ENCODE measurements at places on chromosomes 7 and 10.

GRCh38 chr7:34612661-34613060 is 45.4 kb upstream of the NPSR1 start:
- no peak for DNase-seq

DNA sequence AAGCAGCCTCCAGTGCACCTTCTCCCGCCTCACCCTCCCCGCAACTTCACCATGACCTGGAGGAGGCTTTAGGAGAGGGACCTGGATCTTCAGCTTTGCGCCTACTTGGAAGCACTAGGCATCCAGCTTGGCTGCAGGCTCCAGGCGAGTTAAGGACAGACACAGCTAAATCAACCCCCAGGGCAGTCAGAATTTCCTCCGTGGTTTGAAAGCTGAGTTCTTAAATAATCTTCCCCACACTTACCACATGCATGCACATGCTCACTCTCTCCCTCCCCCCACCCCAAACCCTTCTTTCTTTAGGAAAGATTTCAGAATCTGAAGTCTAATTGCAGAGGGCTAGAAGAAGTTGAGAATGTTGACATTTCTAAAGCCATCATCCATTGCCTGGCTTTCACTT is 36.7 kb upstream of the LRRC4 start:
- no peak for DNase-seq

GRCh38 chr10:9950070-9950469 is 1067.6 kb upstream of the CELF2 start:
- DNase-seq = no peak

GRCh38 chr7:101554584-101555268 is 74.4 kb downstream of the MYL10 start:
- no peak for DNase-seq

DNA sequence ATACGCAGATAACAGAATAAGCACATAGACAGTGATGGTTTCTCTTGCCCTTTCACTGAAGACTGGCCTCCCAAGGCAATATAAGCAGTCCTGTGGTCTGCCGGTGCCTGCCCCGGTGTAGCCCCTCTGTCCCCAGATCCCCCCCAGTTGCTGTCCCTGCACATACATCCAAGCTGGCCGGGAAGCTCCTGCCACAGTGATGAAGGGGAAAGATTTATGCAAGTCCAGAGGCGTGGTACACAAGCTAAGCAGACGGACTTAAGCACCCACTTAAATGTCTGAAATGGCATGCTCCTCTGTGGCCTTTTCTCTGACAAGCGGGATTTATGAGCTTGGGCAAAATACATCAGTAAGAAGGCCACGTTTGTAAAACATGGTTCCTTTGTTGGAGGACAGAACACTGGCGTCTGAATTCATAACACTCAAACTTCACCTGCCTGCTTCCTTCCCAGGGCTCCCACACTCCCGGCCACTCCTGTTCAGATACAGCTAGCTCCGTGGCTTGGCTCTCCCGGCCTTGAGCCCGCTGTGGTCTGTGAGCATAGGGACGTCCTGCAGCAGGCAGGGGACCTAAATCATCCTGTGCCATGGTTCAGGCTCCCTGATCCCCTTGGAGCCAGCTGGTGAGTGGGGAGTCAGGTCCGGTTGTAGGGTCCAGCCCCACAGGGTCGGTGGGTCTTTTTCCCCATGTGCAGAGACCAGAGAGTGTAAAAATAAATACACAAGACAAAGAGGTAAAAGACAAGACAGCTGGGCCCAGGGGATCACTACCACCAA is 61.7 kb upstream of the PPP2R2D start:
- DNase-seq = no peak

DNA sequence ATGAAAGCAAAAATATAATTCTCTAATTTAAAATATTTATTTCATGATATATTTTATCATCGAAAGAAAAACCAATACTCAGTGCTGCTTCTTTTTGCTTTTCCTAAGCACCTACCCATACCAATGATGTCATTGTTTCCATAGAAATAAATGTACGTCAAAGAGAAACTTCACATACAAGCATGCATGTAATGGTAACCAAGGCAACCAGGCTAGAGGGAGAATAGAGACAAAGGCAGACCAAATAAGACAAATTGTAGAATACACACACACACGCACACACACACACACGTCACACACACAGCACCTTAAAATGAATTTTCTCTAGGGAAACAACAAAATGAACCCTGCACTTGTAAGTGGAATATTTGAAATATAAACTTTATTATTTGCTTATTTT is 75.5 kb downstream of the MACC1 start:
- no peak for DNase-seq

- no peak for DNase-seq
Observed at GRCh38 chr7:6159097-6159483, 113.3 kb downstream of the CYTH3 start.

DNA sequence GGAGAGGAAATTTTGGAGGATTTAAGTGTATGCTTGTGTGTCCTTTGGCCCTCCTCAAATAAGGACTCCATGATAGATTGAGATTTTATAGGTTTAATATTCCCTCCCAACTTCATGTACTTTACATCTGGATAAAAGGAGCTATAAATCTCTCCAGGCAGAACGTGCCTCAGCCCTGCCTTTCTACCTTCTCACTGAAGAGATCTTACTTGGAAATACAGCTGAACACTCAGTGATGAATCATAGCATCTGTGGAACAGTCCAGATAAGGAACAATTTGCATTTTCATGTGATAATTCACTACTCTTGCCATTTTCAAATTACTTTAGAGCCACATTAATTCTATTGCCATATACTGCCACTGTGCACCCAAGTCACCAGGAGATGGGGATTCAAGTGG is 364.6 kb upstream of the PODXL start:
- DNase-seq = no peak

- DNase-seq = no peak
Observed at GRCh38 chr7:16419859-16420258, 1.5 kb downstream of the CRPPA start.

- no peak for DNase-seq
Observed at GRCh38 chr7:17093461-17093860, 205.0 kb upstream of the AHR start.

- DNase-seq = no peak
Observed at GRCh38 chr7:144668503-144668902, 167.3 kb downstream of the TPK1 start.

DNA sequence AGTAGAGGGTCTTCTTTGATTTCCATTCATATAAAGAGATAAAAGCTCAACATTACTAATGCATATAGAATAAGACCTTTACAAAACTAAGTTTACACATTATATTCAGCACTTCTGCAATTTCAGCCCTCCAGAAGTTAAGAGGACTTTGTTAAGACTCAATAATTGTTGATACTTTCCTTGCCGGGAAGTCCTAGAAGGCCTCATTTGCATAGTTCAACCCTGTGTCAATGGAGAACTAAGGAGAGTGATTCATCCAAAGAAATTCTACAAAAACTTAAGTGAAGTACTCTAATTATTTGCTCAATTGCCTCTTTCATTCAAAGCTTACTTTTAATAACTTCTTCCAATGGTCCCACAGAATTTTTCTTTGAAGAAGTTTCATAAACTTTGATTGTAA is 1060.3 kb upstream of the CELF2 start:
- DNase-seq = no peak

DNA sequence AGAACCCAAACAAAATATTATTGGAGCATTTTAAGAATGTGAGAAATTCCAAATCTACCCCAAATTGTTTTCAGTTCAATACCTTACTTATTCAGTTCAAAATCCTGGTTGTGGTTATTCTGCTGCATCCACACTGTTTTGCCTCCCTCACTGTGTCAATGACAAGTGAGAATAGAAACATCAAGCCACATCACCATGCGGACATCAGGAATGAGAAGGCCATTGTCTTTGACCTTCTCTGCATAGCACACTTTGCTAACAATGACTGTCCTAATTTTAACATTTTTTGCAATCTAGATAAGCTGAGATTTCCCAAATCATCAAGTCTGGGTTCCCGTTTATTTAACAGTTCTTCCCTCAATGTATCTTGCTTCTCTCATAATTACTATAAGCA is 93.7 kb downstream of the ELAPOR2 start:
- DNase-seq = no peak

- no peak for DNase-seq
Observed at GRCh38 chr10:45135443-45136198, 134.9 kb downstream of the ZNF22 start.

GRCh38 chr10:100391163-100392002 is 44.4 kb downstream of the SCD start:
- DNase-seq = no peak

DNA sequence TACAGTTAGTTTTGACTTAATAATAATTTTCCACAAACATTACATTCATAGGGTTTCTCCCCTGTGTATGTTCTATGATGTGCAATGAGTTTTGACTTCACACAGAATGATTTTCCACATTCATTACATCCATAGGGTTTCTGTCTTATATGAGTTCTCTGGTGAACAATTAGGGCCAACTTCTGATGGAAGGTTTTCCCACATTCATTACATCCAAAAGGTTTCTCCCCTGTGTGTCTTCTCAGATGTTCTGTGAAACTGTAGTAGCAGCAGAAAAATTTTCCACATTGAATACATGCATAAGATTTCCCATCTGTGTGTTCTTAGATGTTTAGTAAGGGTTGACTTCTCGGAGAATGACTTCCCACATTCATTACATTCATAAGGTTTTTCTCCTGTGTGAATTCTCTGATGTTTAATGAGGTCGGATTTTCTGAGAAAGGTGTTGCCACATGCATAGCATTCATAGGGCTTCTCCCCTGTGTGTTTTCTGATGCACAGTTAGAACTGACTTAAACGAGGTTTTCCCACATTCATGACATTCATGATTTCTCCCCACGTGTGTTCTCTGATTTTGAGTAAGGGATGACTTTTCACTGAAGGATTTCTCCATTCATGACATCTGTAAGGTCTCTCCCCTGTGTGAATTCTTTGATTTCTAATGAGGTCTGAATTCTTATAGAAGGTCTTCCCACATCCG is 118.5 kb downstream of the ZNF33B start:
- DNase-seq = no peak

DNA sequence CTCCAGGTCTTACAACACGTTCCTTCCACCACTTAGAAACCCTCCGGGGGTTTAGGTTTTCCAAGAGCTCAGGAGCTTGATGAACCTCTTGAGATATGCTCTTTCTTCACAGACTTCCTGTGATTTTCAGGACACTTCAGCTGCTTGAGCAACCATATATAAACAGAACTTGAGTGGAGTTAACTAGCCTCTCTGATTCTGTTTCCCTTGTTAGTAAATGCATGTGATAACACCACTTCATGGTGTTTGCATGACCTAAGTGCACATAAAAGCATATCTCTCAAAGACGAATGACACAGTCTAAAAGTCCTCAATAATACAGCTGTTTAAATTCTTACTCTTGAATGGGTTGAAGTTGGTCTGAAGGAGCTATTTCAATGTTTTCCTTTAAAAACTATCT is 9.9 kb downstream of the PRR15 start:
- no peak for DNase-seq

- no peak for DNase-seq
Observed at GRCh38 chr10:68334672-68335467, 2.1 kb upstream of the PBLD start.

DNA sequence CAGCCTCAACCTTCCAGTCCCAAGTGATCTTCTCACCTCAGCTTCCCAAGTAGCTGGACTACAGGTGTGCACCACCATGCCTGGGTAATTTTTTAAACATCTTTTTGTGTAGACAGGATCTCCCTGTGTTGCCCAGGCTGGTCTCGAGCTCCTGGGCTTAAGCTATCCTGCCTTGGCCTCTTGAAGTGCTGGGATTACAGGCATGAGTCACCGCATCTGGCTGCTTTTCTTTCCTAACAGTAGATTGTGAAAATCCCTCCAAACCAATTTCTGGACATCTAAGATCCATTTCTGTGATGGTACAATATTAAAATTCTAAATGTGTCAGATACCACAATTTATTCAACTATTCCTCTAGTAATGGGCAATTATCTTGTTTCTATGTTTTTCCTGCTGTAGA is 38.7 kb downstream of the RAB18 start:
- no peak for DNase-seq

- no peak for DNase-seq
Observed at GRCh38 chr10:44948642-44949041, 11.0 kb upstream of the RASSF4 start.

DNA sequence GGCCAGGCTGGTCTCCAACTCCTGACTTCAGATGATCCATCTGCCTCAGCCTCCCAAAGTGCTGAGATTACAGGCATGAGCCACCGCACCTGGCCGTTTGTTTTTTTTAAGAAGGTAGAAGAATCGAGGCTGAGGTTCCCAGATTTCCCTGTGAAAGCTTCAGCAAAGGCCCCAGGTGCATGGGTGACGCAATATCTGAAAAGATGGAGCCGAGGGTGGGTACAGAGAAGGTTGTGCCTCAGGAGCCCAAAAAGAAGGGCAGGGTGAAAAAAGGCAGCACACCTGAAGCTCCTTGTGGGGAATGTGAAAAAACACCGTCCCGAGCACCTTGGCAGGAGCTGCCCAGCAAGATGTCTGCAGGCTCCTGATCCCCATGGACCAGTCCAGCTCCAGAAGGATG is 35.8 kb upstream of the NRF1 start:
- no peak for DNase-seq

DNA sequence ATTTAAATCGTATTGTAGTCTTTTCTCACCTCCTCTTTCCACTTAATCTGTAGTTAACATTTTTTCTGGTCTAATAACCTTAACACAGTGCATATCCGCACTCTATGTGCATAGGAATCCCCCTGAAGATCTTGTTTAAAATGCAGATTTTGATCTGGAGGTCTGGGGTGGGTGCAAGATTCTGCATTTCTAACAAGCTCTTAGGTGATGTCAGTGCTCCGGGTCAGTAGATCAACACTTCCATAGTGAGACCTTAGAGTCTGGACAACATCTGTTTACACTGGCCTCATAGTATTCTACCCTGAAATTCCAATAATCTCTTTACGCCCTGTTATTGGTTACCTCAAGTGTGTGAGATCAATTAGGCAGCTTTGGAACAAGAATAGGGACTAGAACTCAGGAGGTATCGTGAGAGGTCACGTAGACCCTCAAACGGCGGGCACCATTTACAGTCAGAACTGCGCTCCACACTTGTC is 434 bp upstream of the PLEKHA8 start:
- DNase-seq = no peak

GRCh38 chr7:105805447-105806019 is 70.9 kb downstream of the ATXN7L1 start:
- DNase-seq = no peak

DNA sequence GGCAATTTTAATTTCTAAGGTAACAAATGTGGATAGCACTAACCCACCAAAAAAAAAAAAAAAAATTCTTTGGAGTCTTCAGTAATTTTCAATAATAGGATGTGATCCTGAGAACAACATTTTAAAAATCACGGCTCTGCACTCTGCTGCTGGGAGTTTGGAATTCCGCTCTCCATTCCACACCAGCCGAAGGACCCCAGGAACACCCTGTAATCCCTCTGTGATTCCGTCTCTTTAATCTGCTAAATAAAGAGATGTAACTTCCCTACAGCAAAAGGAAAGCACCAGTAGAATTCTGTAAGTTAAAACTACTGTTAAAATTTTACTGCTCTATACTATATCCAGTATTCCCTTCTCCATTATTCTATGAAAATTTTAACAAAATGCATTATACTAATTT is 284.5 kb downstream of the PTPRN2 start:
- no peak for DNase-seq

DNA sequence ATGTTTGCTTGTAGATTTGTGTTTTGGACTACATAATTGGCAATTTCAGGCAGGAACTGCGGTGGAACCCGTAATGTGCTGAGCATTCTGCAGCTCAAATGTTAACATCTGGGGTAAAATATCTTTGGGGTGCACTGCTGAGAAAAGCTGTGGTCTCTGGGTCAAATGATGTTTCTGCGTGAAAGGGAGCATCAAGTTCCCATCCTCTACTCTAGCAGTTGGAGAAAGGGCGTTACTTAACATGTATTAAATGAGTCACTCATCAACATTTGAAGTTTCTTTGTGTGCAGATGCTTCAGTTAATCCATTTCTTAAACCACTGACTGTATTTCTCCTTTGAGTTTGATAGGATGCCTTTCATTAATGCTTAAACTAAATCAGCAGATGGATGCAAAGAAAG is 273.1 kb upstream of the PITRM1 start:
- DNase-seq = no peak

Data from stimulated activated naive CD4-positive, alpha-beta T cell (primary cell).